ENCODE measurements at places on chromosomes 5 and 9. TPM values are rescaled to one million over a fixed set of nuclear protein-coding genes. Genes with fewer than 3 reads are reported as not detected.

DNA sequence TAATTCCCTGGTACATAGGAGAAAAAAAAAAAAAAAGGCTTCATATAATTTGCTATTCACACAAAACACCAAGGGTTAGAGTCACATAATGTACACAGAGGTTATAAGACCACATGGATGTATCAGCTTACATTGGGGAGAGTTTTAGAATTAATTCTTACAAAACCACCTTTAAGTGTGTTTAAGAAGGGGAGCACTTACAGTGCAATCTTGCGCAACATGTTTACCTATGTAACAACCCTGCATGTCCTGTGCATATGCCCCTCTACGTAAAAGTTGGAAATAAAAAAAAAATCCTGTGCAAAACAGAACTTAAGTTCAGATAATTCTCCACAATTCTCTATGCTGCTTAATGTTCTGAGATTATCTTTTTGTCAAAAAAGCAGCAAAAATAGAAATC, 190.0 kb downstream of the DENND1A start:
- no peak for DNase-seq

DNA sequence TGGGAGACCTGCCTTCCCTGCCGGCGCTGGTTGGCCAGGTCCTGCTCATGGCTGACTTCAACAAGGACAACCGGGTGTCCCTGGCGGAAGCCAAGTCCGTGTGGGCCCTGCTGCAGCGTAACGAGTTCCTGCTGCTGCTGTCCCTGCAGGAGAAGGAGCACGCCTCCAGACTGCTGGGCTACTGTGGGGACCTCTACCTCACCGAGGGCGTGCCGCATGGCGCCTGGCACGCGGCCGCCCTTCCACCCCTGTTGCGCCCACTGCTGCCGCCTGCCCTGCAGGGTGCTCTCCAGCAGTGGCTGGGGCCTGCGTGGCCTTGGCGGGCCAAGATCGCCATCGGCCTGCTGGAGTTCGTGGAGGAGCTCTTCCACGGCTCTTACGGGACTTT, 10.6 kb downstream of the DIPK1B start:
- DNase-seq: no peak

GRCh38 chr9:131748411-131748955, 8.6 kb upstream of the RAPGEF1 start:
- no peak for DNase-seq

- DNase-seq: no peak
Observed at GRCh38 chr5:93395971-93396379, 185.0 kb downstream of the NR2F1-AS1 start.

GRCh38 chr9:91163773-91164471, 197.8 kb downstream of the AUH start:
- DNase-seq: no peak

- DNase-seq: no peak
Observed at GRCh38 chr5:139022528-139022927, 147.4 kb upstream of the LRRTM2 start.

GRCh38 chr5:43017428-43017815, 22.7 kb downstream of the ANXA2R start:
- DNase-seq: no peak

DNA sequence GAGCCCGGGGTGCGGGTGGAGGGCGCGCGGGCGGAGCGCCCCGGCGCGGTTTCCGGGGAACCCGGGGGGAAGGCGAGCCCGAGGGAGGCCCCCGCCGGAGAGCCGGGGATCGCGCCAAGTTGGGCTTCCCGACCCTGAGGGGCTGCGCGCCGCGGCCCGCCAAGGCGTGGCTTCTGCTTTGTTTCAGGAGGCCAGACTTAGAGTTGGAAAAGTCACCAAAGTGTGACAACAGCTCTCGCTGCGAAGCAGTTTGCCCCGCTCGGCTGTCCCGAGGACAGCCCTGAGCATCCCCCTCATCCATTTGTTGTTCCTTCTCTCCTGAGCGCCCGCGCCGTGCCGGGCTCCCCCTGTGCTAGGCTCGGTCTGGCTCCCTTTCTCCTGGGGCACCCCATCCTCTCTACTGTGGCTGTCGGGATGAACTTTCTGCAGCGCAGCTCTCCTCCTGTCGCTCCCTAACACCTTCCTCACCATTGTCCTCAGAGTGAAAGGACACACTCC, 410 bp downstream of the GLIPR2 start:
- DNase-seq: no peak

DNA sequence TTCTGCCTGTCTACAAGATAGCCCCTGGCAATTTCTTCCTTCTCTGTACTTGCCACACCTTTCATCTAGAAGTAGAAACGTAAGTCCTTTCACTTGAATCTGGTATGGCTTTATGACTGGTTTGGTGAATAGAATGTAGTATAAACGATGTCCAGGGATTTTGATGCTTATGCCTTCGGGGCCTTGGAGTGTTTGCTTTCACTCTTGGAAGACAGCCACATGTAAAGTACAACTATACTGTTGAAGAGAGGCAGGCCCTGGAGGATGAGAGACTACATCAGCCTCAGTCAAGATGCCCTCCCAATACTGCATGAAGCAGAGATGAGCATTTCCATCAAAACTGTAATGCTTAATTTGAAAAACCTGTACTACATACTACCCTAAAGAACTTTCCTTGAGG, 553.8 kb upstream of the C9orf72 start:
- no peak for DNase-seq

- no peak for DNase-seq
Observed at GRCh38 chr5:979100-979817, 29.3 kb upstream of the NKD2 start.

DNA sequence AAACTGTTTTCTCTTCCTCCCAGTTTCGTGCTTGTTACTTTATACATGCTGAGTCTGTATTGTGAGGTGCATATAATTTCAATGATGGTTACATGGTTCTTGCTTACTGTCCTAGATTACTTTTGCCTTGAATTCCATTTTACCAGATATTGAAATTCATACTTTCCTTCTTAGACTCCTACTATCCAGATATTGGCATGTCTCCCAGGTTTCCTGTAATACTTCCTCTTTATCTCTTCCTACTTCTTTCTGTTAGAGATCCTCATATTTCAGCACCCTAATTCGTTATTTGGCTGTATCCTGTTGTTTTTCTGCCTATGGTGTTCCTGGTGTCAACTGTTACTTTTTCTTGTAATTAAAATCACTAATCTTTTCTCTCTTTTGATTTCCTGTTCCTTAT, 522.1 kb downstream of the CCDC171 start:
- DNase-seq: no peak

GRCh38 chr5:118968925-118969375, 19.4 kb downstream of the DTWD2 start:
- DNase-seq: no peak

GRCh38 chr5:160048131-160048530, 39.2 kb downstream of the TTC1 start:
- DNase-seq: no peak

The OBP2B gene
- total RNA-seq: not detected

The C5orf24 gene
- total RNA-seq: 58.1 TPM

The TMC1 gene
- total RNA-seq: not detected

The FOXD4L6 gene
- 0.07 TPM for total RNA-seq

The SPINK13 gene
- 2.8 TPM for total RNA-seq

The DAB2IP gene
- total RNA-seq: 3.9 TPM

The STING1 gene
- total RNA-seq: 3.0 TPM

The PCDHGB4 gene
- 5.5 TPM for total RNA-seq

The CLTA gene
- total RNA-seq: 224 TPM
